CD4-positive, alpha-beta T cell treated with Interleukin-6 at 100 ng/mL for 8 hours (primary cell): ENCODE measurements at places on chromosomes 11 and 22.

GRCh38 chr11:123062892-123063825 lies 1.2 kb upstream of the HSPA8 start:
- DNase-seq = peak; percentile 42

DNA sequence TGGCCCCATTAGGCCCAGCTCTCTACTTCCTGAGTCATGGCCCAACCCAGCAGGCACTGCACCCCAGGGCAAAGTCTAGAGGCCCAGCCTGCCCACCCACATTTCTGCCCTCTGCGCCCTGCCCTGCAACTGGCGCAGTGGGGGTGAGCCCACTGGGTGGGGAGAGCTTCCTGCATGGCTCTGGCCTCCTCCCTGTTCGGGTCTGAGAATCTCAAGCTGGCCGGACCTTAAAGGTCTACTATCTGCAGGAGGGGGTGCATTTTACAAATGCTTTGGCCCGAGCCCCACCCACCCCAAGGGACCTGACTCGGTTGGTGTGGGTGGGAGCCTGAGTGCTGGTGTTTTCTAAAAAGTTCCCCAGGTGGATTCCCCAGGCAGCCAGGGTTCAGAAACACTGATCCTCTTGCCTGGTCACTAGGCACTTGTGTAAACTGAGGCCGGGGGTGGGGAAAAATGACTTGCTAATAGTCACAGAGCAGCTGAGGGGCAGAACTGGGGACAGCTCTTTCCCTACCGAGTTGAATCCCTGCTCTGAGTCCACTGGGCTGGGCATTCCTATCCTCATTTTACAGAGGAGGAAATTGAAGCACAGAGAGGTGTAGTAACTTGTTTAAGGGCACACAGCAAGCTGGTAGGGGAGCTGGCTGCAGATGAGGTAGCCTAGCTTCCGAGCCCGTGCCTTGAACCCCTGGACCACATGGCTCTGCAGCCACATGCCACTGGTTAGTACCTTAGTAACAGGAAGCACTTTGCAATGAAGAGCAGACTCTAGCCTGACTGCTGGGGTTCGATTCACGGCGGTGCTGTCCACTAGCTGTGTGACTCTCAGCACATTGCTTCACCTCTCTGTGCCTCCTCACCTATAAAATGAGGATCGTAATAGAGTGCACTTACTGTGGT lies 36.3 kb downstream of the CD82 start:
- DNase-seq = no peak

DNA sequence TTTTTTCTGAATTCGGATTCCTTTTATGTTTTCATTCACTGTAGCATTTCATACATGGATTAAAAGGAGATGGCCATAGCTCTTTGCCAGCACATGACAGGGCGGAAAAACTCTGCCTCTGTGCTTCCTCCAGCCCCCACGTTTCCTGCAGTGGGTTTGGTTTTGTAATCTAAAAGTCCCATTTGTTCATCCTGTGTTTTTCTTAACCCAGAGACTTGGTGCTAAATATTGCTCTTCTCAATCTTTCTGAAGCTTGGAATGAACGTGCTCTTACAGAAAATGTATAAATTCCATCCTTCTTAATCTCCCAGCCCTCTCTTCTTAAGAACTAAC lies 89.9 kb downstream of the PPP6R3 start:
- DNase-seq = peak; percentile 22

GRCh38 chr11:9363954-9364912 lies 20.2 kb upstream of the IPO7 start:
- DNase-seq = peak; percentile 84

GRCh38 chr22:38062791-38063190 lies 5.6 kb downstream of the PICK1 start:
- no peak for DNase-seq
